Hypothalamus (tissue), 51 donors: ENCODE measurements at places on chromosomes 2 and 18.

GRCh38 chr18:75023473-75023872 is 185.5 kb downstream of the PTGR3 start:
- DNase-seq: no peak

DNA sequence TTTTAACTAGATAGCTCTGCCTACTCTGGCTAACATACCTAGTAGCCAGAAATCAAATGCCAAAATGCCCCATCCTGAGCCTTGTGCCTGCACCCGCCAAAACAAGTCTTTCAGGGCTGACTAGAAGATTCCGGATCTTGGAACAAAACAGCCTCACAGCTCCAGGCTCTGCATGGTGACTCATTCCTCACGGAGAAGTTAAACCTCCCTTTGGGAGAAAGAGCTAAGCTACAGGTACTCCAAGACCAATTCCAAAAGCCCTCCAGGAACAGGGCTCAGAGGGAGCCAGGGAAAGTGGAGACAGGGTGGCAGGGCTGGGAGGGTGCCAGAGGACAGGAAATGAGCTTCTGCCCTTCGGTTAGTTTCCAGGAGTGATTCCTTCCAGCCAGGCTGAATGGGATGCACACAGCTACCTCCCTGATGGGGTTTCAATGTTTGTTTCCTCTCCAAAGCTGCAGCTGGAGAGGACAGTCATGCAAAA is 295.6 kb downstream of the TNS1 start:
- no peak for DNase-seq

DNA sequence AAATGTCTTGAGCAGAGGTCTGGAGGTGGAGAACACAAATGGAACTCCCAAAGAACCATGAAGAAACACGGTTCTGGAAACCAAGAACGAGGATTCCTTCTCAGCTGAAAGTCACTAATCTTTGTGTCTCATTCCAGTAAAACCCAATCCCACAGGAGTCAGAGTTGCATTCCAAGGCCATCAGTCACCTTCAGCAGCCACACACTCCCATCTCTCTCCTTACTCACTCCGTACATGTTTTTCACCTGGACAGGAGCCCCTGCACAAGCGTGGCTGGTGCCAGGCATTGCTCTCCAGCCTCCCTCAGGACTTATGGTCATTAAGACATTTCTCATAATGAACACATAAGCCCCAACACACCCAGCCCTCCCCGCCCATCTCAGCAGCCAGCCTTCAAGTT is 175.4 kb upstream of the SIX2 start:
- no peak for DNase-seq

- no peak for DNase-seq
These were observed 351.1 kb downstream of the RND3 start for GRCh38 chr2:150136401-150136800.

- no peak for DNase-seq
These were observed 45.9 kb downstream of the PNO1 start for GRCh38 chr2:68203587-68203986.

DNA sequence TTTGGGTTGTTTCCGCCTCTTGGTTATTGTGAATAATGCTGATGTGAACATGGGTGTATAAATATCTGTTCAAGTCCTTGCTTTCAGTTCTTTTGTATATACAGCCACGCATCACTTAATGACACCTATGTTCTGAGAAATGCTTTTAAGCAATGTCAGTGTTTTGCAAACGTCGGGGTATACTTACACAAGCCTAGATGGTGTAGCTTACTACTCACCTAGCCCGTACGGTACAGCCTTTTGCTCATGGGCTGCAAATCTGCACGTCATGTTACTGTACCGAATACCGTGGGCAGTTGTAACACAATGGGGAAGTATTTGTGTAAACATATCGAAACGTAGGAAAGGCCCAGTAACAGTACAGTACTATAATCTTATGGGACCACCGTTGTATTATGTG is 12.4 kb downstream of the RALB start:
- DNase-seq: no peak

GRCh38 chr2:145771525-145771924 is 1251.6 kb upstream of the ZEB2 start:
- no peak for DNase-seq

DNA sequence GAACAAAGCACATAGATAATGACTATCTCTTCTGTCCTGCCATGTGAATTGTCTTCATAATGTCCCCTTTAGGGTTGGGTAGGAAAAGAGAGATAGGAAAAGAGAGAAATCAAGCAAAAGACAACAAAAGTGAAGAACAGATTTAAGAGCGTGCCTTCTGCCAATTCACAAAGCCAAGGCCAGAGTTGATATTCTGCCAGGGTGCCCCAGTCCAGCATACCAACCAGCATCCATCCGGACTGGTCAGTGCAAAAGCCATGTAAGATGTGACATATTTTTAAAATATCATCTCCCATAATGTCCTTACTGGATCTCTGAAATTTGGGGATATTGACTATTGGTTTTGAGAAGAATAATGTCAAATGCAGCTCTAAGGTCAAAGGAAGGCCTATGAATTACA is 35.7 kb upstream of the KLF7 start:
- DNase-seq: no peak

DNA sequence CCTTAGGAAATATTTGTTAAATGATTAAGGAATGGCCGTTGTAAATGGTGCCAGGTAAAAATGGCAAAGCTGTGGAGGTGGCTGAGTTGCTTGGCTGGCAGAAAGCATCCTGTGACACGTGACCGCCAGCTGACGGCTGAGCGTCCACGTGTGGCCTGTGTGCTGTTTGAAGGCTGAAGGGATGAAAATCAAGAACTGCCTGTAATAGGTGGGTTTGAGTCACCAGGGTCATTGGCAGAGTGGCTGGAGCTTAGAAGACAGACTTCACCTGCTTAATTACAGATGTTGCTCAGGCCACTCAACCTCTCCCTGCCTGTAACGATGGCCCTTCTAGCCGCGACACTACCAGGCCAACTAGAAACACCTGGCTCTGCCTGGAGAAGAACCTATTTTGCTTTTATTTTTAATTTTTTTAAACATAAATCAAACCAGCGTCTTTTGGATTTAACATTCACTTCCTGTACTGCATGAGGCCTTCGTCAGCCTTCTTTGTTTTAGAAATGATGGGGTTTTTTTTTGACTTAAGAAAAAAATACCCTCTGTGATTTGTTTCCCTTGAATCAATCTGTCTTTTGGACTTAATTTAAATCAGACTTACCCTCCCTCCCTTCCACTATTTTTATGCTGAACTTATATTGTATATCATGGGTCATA is 206.5 kb downstream of the PRKCE start:
- no peak for DNase-seq

DNA sequence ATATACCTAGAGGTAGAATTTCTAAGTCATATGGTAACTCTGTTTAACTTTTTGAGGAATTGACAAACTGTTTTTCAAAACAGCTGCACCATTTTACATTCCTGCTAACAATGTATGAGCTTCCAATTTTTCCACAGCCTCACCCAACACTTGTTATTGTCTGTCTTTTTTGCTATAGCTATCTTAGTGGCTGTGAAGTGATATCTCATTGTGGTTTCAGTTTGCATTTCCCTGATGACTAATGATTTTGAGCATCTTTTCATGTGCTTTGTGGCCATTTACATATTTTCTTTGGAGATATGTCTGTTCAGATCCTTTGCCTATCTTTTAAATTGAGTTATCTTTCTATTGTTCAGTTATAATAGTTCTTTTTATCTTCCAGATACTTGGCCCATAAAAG is 273.8 kb downstream of the AGPS start:
- DNase-seq: no peak

- DNase-seq: no peak
These were observed 93.6 kb downstream of the SCN9A start for GRCh38 chr2:166282154-166282553.

DNA sequence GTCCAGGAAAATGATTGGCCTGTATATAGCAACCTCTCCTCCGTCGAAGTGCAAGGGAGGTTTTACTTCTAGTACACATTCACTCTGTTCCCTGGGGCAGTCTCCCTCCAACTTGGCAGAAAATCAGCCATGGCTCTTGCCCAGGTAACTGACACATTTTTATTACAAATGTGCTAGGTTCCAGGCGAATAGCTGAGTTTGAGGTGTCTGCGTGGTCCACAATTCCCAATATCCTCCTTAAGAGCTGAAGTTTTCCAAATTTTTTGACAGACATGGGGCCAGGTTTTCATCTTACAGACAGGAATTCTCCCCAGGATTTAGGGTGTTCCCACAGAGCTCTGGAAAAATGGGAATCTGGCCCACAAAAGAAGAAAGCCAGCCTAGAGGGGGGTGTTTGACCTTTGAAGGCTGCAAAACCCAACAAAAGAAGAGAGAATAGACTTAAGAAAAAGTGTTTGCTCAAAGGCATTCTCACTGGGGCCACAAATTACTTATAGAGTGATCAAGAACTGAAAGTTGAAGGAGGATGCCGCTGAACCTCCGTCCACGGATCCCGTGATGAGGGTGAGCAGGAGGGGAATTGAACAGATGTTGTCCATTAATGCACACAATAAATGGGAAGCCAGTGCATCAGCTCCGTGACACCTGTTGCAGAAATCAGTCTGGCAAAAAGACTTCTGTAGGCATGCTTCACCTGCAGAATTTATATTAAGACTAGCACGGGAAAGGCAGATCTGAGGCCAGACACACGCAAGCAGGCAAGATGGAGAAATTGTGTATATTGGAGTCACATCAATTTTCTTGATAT is 242.3 kb upstream of the COPS8 start:
- no peak for DNase-seq

GRCh38 chr2:36618381-36618780 is 20.4 kb upstream of the FEZ2 start:
- DNase-seq: no peak

DNA sequence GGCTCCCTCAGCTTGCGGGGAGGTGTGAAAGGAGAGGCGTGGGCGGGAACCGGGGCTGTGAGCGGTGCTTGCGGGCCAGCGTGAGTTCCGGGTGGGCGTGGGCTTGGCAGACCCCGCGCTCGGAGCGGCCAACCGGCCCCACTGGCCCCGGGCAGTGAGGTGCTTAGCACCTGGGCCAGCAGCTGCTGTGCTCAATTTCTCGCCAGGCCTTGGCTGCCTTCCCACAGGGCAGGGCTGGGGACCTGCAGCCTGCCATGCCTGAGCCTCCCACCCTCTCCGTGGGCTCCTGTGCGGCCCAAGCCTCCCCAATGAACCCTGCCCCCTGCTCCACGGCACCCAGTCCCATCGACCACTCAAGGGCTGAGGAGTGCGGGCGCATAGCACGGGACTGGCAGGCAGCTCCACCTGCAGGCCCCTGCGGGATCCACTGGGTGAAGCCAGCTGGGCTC is 48.2 kb downstream of the RNF138 start:
- DNase-seq: no peak

DNA sequence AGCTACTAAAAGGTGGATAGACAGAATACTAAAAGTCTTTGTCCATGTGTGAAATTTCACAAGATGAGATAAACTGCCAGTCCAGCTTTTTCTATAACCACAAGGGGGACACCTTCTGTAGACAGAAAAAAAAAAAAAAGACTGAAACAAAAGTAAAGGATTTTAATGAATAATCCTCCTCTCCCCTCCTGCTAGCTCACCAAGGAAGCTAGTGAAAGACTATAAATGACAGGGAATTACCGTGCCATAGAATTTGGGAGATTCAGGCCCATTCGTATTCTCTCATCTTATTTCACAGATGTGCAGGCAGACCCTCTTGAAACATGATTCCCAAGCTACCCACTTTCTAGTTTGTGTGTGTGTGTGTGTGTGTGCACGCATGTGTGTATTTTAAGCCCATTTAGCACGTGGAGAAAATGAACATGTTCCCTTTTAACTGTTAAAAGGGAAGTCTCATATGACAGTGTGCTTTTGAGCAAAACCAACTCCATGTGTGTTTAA is 36.3 kb upstream of the SLC8A1 start:
- no peak for DNase-seq

DNA sequence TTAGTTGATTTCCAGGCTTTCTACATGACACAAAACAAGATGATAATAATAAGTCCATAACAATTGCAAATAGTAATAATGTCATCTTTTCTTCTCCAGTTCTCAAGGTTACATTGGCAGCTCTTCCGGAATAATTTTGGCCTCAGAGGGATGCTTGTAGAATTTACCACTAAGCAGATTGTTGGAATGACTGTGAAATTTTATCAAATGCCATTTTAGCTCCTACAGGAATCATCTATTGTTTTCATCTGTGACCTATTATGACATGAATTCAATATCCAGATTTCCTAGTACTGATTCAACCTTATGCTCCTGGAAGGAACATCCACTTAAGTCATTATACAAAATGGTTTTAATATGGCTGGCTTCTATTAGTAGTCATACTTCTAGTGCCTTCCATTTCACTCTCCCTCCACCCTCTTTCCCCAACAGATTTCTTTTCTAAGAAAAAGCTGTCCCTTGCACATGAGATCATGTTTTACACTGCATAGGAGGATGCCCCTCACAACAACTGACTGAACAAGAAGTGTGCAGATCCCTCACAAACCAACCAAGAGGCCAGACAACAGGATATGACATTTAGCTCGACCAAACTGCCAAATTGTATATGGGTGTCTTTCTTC is 200.0 kb downstream of the DNER start:
- no peak for DNase-seq

GRCh38 chr2:2698182-2699120 is 367.4 kb upstream of the MYT1L start:
- no peak for DNase-seq

GRCh38 chr2:159695795-159696448 is 16.4 kb upstream of the MARCHF7 start:
- no peak for DNase-seq

GRCh38 chr18:26562568-26562967 is 14.2 kb upstream of the KCTD1 start:
- DNase-seq: no peak

- no peak for DNase-seq
These were observed 428.1 kb upstream of the ID2 start for GRCh38 chr2:8253781-8254180.

DNA sequence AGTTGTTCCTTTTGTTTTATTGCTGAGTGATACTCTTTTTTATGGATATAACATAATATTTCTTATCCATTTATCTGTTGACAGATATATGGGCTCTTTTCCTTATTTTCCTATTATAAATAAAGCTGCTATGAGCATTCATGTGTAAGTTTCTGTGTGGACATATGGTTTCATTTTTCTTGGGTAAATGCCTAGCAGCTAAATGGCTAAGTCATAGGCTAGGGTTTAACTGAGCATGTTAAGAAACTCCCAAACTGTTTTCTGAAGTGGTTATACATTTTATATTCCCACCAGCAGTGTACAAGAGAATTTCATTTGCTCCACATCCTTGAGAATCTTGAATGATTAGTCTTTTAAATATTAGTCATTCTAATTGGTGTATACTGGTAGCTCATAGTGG is 786.6 kb upstream of the CDH2 start:
- no peak for DNase-seq

- no peak for DNase-seq
These were observed 18.2 kb upstream of the PCBP1 start for GRCh38 chr2:70069049-70069448.

GRCh38 chr2:121617042-121617599 is 32.1 kb downstream of the CLASP1 start:
- no peak for DNase-seq

- no peak for DNase-seq
These were observed 177.7 kb downstream of the SEPTIN10 start for GRCh38 chr2:109435901-109436598.

- peak; percentile 1 for DNase-seq
These were observed 35.5 kb upstream of the TTR start for GRCh38 chr18:31555971-31556747.

- peak; percentile 37 for DNase-seq
These were observed 55.8 kb downstream of the TSN start for GRCh38 chr2:121810959-121811853.
